ENCODE measurements at places on chromosomes 16 and 17.

GRCh38 chr17:11742886-11743285 is 144.6 kb downstream of the DNAH9 start:
- no peak for DNase-seq

GRCh38 chr16:49019081-49019633 is 262.5 kb downstream of the CBLN1 start:
- no peak for DNase-seq

DNA sequence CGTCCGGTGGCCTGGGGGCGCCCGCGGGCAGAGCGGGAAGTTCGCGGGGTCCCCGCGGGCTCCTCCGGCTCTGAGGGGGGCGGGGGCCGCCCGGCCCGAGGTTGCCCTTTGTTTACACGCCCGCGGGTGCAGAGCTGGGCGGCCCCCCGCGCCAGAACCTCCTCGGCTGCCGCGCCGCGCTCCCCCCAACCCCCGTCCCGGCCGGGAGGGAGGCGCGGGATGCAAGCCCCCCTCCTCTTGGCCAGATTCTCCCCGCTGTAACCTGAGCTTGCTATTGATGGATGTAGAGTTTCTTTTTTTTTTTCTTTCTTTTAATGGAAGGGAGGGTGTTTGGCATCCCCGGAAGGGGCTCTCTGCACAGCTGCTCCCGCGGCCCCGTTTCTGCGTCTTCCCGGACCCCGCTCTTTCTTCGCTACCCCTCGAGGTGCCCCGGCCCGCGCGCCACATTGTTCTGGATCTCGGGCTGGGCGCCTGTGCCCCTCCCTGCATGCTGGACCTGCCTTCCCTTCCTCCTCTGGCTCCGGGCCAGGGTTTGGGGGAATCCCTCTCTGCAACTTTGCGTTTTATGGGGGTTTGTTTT is 646 bp downstream of the CBX2 start:
- DNase-seq = no peak

DNA sequence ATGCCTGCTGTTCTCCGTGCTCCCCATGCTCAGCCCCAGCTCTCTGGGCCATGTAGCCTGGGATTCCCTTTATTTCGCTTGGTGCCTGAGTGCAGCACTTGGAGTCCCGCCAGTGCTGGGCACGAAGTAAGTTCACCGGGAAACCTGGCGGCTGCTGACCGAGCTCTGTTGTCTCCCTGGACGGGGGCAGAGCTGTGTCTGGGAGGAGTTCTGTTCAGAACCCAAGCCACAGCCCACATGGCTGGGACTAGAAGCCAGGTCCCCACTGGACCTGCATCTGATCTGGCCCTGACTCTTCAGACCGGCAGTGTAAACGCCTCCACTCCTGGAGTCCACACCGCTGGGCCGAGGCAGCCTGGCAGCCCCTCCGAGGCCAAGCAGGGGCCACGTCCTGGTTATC is 37.5 kb upstream of the CIBAR2 start:
- DNase-seq = no peak

DNA sequence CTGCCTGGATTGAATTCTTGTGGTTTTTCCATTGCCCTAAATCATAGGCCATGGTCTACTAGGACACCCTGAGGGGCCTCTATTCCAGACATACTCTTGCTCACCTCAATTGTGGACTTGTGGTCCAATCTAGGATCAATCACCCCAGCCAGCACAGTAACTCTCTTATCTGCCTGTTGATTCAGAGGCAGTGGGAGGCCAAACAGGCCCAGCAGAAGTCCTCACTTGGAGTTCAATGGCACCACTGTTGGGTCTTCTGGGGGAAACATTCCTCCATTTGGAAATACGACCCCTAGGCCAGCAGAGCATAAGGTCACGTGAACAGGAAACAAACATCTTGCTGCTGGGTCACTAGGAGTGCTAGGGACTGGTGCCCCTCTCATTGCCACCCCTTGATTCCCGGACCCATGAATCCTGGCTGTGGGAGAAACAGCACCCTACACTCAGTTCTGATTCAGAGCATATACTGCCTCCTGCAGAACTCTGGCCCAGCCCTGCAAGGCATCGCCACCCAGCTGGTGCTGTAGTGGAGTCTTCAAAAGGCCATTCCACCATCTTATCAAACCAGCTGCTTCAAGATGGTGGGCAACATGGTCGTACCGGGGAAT is 6.8 kb upstream of the NXN start:
- DNase-seq = no peak
